ENCODE measurements at places on chromosomes 7 and 10.

DNA sequence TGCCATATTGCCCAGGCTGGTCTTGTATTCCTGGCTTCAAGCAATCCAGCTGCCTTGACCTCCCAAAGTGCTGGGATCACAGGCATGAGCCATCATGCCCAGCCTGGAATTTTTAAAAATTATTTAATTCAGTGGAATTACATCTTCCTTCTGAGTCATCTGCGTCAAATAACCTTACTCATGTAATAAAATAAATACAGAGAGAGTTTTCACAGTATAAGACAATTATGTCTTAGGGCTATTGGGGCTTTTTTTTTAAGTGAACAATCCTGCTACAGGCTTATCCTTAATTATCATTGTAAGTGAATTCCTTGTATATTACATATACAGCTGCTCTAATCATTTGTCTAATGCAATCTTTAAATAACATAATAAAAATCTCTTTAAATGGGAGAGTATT is 108.3 kb downstream of the MAPK8 start:
- no peak for DNase-seq

GRCh38 chr7:140195859-140196258 is 19.1 kb upstream of the KDM7A start:
- DNase-seq: no peak

DNA sequence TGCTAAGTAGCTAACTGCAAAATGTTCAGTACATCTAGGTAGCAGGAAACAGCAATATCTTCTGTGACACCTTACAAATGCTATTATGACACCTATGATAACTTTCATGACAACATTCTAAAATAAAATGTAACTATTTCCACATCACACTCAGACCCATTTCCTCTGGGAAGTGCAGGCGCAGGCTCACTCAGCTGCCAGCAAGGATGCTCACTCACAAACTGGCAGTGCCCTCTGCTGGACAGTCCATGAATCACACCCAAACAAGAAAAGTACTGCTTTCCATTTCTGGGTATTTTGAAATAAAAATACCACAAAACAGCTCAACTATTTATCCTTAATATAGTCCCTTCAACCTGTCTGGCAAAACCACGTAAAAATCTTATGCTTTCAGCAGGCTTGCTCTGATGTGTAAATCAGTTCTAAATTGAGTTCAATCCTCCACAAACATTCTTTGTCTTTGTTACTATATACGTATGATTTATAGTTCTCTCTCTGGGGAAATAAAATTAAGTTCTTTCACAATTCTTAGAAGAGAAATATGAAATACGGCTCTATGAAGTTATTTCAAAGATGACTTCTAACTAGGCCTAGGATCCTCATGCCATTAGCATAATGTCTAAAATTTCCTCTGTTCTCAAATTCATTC is 176.6 kb downstream of the PARD3 start:
- peak; percentile 64 for DNase-seq

- no peak for DNase-seq
Observed at GRCh38 chr10:127398971-127399365, 150.1 kb upstream of the NPS start.

DNA sequence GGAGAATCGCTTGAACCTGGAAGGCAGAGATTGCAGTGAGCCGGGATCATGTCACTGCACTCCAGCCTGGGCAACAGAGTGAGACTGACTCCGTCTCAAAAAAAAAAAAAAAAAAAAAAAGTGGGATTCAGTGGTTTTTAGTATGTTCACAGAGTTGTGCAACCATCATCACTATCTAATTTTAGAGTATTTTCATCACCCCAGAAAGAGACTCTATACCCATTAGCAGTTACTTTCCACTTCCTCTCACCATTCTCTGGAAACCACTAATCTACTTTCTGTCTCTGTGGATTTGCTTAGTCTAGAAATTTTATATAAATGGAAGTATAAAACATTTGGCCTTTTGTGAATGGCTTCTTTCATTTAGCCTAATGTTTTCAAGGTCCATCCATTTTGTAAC is 113.4 kb downstream of the ST7 start:
- DNase-seq: no peak

DNA sequence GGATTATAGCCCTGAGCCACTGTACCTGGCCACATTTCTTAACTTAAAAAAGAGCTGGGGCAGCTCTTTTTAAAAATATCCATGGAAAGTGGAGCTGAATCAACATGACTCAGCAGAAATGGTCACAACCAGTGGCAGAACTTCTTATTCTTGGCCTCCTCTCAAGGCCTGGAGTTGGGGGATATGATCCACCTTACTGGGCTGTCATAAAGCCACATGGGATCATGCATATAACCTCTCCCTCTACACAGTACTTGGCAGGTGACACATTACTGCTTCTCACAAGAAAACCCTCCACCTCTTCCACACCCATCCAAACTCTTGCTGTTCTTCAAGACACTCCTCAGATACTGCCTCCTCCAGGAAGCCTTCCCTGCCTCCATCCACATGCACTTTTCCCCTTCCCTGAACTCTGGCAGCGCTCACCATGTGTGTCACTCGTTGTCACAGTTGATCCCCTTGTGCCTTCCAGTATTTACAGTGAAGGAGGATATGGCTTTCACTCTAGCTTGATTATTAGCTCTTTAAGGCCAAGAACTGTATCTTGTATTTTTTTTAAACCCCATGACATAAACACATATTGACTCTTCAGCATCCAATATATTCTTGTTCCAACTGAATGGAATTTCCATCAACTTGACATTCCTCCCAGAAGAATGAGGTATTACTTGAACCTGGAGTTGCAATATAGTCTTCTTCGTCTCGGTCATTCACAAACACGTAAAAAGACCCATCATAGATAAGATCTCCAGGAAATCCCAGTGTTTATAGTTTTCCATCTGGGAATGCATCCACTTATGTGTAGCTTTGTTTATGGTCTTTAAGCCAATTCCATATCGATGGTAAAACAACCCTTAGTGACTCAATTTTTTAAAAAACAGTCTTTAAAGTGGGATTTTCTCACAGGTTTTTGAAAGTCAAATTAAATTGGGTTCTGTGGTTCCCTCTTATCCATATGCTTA is 85.5 kb downstream of the TBXAS1 start:
- DNase-seq: peak; percentile 50

- DNase-seq: no peak
Observed at GRCh38 chr10:133354672-133355240, 3.1 kb downstream of the FUOM start.

GRCh38 chr7:29105752-29106668 is 40.3 kb downstream of the CPVL start:
- peak; percentile 29 for DNase-seq

DNA sequence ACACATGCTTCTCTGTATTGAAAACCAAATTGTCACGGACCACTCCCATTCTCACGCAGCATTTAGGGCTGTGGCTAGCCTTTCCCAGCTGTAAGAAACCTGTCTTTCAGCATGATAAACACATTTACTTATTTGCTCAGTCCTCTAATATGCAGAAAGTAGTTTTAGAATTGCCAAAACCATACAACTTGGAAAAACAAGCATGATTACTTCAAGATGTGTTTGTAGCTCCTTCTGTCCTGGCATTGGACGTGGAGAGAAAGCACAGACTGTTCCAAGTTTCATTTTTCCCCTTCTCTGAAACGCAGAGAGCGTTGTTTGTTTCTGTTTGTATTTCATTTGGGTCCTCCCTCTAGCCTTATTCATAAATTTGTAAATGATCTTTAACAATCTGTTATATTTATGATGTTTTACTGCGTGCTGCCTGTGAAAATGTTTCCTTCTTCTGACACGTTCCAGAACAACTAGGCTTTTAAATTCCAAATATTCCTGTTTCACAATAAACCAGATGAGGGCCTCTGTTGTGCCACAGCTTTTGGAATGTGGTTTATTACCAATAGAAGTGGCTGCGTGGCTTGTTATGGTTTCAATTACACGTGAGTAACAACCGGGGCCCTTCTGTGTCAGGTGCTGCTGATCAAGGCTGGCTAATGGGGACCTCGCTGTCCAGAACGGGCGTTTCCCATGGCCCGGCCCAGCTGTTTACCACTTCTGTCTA is 26.1 kb downstream of the MNX1 start:
- DNase-seq: peak; percentile 16

GRCh38 chr7:91892099-91892705 is 11.7 kb upstream of the MTERF1 start:
- DNase-seq: no peak

GRCh38 chr7:137933270-137934017 is 68.4 kb downstream of the CREB3L2 start:
- no peak for DNase-seq

DNA sequence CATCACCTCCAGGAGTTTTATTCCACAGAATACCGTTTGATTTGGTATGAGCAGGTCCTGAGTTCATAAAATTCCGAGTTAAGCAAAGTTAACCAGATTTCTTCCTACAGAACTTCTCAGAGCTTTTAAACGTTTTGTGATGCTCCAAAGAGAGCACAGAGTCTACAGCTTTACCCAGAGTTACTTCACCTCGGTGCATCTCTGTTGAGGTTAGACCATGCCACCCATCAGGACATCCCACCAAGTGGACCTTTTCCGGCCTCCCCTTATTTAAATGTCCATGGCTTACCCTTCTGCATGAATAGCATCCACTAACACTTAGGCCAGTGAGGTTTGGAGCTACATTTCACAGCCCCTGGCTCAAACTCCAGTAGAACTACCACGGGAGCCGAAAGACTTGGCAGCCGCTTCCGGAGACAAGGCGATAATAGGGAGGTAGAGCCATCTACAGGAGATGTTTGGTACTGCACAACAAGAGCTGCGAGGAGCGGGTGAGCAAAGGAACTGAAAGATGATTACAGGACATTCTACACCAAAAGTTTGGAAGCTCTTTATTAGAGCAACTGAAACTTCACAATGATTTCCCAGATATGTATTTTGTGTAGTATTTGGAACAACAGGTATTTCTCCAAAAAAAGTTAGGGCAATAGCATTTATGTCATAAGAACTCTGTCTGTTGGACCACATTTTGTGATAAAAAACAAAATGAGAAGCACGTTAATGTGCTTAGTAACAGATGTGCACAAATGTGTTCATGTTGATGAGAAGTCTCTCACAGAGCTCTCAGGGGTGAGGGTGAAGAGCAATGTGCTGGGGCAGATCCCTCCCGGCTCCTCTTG is 174.7 kb downstream of the HERPUD2 start:
- no peak for DNase-seq

- no peak for DNase-seq
Observed at GRCh38 chr10:43649185-43649523, 473 bp upstream of the ZNF32 start.

DNA sequence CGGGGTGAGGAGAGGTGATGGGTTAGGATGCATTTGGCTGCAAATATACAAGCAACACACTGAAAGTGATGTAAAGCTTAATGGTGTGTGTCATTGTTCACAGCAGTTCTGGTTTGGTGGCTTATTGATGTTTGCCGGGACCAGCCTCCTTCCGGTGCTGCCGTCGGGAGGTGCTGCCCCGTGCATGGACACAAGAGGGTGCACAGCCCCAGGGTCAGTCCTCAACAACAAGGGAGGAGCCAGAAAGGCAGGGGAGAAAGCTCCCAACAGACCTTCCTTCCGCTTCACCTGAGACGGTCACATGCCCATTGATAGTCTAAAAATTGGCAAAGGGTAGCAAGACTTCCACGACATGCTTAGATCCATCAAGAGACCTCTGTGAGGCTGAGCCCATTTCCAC is 9.5 kb downstream of the RNF32 start:
- no peak for DNase-seq

DNA sequence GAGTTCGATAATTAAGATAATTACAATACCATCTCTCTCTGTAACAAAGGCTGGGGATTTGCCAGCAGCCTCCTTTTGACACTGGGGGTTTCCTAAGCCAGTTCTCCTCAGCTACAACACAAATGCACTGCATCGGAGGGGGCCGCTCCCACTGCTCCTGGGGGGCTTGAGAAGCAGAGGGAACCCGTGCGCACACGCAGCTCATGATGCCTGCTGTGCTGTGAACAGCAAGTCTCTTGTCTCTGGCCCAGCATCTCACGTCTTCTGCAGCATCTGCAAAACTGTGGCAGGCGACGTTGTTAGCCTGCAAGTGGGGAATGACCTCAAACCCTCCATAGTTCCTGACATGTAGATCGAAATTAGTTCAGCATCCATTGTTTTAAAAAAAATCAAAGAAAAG is 5.5 kb downstream of the VIPR2 start:
- DNase-seq: no peak

DNA sequence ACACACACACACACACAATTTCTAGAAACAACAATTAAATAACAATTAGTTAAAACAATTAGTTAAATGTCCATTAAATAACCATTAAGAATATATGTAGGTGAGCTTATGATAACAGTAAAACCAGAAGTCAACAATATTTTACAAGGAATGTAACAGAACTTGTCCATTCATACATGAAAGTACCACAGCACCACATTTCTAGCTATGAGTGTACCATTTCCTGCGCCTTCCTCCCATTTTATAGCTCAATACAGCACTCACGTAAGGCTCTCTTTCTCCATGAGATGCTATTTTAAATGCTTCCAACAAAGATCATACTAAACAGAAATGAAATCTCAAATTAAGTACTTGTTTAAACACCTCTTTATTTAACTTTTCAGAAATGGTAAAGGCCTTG is 367.3 kb upstream of the ZWINT start:
- DNase-seq: no peak

GRCh38 chr7:82109288-82109687 is 334.3 kb downstream of the CACNA2D1 start:
- peak; percentile 15 for DNase-seq

GRCh38 chr10:81866753-81867152 is 8.2 kb upstream of the NRG3 start:
- DNase-seq: no peak

DNA sequence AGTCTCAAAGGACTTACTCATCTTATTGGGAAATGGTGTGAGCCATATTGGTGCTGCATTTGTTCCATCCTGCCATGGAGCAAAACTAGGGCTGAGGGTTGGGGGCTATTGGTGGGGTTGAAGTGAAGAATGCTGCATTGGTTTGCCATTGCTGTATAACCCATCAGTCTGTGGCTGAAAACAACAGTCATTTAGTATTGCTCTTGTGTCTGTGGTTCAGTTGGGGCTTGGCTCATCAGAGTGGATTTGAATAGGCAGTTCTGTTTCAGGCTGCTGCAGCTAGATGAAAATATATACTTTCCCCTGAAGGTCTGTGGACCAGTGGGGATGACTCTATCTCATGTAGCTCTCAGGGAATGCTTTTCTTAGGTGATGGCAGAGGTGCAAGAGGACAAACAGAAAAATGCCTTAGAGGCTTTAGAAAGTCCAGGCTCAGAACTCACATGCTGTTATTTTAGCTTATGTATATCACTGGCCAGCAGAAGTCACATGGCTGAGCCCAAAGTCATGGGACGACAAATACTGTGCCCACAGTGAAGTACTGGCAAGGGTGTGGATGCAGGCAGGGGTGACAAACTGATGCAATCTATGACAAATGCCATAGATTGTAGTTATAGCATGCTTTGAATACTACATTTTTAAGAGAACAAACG is 15.2 kb upstream of the EXOC6 start:
- no peak for DNase-seq

GRCh38 chr7:66281678-66282590 is 76.8 kb downstream of the TPST1 start:
- DNase-seq: peak; percentile 94

- DNase-seq: no peak
Observed at GRCh38 chr7:146956321-146956720, 839.7 kb downstream of the CNTNAP2 start.
